ENCODE measurements at places on chromosomes 7 and 10.

GRCh38 chr10:75103881-75104686 is 7.4 kb upstream of the SAMD8 start:
- no peak for ATAC-seq

DNA sequence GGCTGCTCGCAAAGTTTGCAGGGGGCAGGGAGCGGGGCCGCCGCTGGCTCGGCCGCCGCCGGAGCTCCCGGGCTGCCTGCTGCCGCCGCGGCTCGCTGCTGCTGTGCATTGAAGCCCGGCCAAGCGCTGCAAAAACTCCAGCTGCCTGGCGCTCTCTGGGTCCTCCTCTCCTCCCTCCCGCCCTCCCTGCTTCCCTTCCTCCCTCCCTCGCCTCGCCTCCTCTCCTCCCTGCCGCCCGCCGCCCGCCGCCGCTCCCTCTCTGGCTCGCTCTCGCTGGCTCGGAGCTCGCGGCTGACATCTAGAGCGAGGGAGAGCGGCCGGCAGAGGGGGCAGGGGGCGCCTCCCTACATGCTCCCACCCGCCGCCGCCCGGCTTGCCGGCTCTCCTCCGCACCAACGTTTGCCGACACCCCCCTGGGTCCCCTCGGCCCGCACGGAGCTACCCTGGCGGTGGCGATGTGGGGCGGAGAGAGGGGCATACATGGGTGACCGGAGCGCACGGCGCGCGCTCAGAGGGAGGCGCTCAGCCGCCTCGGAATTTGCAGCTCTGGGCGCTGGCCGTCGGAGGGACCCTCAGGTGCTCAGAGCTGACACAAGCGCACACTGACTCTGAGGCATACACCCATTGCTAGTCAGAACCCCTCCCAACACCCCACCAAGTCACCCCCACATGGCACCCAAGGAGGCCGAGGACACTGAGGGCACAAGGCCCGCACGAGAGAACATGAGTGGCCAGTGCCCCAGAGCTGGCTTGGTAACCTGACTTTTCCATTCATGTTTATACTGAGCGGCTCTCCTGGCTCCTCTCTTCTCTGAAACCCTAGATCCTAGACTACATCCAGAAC is 1.2 kb upstream of the PLXNA4 start:
- no peak for ATAC-seq

DNA sequence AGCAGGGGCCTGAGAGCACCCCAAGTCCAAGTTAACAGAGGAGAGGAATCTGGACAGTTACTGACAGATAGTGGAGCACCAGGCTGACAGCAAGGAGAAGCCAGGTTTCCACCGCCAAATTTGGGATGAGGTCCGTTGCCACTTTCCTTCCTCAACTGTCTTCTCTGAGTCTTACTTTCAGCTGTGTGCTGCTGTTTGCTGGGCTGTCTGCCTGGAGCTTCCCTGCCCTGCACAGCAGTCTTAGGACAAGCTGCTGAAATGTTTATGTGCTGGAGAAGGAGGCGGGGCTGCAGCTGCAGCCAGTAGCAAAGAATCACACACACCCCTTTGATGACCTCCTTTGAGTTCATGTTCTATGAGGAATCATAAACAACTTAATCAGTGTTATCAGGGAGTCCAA is 17.4 kb upstream of the CYP3A7 start:
- no peak for ATAC-seq

DNA sequence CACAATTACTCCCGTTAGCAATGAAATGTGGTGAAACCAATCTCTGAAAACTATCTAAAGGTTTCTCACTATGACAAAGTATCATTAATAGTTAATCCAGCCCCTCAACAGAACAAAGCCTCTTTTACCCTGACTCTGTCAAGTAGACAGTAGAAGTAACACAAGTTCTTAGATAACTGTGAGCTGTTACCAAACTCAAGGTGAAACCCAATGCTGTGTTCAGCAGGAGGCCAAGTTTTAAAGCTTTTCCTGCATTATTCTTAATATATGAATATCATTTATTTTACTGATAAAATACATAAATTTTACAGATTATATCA is 109.1 kb downstream of the SRPK2 start:
- ATAC-seq: no peak
